ENCODE measurements at places on chromosomes 7 and 10.

DNA sequence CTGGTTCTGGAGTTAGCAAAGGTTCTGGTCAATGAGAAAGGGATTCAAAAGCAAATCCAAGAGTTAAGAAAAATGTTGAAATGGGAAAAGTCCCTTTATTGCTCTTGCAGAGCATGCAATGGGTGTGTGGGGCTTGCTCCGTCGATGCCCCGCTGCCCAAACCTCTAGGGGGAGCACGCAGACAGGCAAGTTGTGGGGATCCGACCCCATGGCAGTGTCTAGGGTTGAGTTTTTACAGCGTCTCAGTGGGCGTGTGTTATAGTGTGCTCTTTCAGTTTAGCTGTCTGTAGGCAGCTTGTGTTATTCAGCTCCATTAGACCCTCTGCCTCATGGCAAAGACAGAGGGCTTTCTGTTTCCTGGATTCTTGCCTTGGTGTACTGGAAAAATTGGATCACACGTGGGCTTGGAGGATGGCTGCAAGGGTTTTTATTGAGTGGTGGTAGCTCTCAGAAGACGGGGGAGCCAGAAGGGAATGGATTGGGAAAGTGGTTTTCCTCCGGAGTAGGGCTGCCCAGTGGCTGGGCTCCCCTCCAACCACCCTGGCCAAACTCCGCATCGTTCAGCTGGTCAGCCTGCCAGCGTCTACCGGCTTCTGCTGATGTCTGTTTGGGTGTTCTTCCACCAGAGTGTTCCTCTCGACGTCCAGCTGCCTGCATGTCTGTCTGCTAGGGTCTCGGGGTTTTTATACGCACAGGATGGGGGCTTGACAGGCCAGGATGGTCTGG lies 102.3 kb upstream of the PLXDC2 start:
- DNase-seq = no peak

DNA sequence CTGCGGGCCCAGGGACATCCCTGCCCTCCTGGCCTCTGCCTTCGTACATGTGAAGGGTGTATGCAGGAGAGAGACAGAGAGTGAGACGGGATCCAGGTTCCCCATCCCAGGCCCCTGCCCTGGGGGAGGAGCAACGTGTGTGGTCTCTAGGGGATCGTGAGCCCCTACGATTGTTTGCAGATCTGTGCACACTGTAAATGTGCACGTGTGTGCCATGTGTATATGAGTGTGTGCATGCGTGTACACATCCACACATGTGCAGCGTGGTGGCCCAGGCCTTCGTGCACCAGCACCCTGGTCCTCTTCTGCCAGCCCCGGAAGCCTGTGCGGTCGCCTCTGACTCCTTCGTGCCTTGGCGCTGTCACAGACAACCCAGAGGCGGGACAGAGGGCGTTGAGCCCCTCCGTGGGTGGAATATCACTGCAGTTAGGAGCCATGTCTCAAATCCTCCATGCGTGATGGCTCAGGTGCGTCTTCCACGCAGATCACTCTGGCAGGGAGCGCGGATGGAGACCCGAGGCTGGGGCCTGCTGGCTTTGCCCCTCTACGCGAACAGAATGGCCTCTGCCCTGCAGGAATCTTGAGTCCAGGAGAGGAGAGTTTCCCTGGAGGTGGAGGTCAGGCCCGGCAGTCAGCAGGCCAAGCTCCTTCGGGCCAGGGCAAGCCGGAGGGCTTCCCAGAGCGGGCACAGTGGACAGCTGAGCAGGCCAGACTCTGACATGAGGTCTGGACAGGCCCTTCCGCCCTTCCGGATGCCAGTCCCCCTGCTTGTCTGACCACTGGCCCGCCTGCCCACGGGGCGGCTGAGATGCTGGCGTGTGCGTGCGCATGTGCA lies 97.5 kb downstream of the UNCX start:
- DNase-seq = peak; percentile 15

DNA sequence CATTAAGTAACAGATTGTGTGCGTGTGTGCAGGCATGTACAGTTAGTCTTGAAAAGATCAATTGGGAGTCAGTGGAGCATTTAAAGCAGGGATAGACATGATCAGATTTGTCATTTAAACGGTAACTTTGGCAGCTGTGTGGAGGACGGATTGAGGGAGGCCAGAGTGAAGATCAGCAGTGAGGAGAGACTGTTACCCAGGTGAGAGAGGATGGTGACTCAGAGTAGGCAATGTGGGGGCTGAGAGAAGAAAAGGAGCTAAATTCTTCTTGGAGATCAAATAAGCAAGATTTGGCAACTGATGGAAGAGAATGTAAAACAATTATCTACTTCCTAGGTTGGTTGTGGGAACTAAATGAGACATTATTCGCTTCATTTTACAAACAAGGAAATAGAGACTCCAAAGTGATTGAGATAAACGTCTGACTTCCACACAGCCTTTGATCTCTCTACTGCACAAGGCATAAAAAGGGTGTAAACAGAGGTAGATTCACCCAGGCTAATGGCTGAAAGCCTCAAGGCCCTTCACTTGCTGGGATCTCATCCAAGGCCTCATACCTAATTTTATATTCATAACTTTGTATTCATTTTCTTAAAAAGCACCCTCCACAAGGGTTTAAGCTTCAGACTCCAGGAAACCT lies 665.1 kb upstream of the GALNT17 start:
- DNase-seq = no peak

DNA sequence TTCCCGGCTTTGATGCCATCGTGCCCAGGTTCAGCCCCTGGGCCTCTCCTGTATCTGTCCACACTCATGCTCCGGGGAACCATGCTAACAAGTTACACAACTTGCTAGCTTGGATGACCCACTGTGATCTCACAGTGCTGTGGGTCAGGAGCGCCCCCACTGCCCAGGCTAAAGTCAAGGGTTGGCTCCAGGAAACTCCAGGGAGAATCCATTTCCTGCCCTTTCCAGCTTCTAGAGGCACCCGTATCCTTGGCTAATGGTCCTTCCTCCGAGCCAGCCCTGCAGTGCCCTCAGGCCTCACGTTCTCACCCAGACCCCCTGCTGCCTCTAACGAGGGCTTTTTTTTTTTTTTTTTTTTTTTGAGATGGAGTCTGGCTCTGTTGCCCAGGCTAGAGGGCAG lies 19.5 kb downstream of the AMZ1 start:
- DNase-seq = no peak

- no peak for DNase-seq
These were observed at the start of gene CPA2 for GRCh38 chr7:130266258-130266960. TSS of gene CPA2 (plus strand) at chr7:130266863. CDS start at chr7:130266882, 19 bp downstream.

DNA sequence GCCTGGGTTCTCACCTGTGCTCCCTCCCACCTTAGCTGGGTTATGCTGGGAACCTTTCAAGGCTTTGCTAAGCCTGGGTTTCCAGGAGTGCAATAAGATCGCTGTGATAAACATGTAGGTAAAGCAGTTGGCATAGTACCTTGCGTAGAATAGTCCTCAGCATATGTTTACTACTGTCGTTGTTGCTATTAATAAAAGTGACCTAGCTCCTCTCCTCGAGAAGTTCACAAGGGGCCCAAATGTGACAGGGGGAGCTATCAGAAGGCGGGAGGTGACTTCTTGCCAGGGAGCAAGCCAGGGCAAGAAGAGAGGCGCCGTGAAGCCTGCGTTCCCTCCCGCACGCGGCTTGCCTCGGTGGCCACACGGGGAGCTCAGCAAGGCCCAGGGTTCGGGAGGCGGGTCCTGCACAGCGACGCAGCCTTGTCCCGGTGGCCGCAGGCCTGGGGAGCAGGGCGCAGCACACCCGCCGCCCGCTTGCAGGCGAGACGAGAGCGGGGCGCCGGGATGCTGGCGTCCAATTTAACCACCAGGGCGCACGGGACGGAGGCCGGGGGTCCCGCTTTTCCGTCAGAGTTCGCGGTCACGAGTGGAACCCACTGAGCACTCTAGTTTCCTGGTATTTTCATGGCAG lies 106.2 kb downstream of the SNX10 start:
- DNase-seq = peak; percentile 59

DNA sequence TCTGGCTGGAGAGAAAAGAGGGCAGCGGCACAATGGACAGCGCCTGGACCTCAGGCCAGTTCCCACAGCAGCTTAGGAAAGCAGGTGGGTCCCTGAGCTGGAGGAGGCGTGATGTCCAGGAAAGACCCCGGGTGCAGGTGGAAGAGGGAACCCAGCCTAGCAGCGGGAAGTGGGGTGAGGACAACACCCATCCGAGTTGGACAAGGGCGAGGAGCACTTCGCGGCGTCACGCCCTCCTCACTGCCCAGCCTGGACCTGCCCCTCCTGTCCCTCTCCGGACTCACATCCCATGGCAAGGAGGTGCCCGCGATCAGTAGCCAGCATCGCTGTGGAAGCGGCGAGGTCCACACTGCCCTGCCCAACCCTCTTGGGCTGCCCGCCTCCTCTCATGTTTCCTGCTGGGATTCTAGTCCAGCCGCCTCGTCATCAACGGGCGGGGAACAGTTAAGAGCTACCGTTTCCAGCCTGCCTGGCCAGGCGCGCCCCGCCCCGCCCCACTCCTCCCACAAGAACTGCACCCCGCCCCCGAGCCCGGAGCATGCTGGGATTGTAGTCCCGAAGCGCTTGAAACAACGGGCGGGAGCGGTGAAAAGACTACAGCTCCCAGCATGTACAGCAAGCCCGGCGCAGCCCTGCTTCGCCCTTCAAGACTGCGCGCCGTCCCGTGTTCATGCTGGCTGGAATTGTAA lies 930.6 kb upstream of the ZNF722 start:
- no peak for DNase-seq

GRCh38 chr7:22726907-22727713 lies at the start of gene IL6:
TSS of gene IL6 (plus strand) at chr7:22727200. CDS start at chr7:22727263, 63 bp downstream.
- peak; percentile 14 for DNase-seq

DNA sequence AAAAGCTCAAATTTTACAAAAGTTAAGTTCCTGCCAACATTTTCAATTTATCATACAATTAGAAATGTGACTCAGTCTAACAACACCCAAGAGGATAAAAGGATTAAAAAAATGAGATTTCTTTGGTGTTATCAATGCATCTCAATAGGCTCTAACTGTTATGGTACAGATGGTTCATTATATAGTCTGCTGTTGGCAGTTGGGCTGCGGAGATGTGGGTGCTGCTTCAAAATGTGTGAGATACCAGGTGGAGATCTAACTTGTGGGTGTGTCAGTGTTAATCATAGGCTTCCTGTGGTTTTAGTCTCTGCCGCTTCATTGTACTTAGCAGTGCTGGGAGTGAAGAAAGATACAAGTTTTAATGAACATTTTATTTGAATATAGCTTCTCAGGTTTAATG lies 231.2 kb downstream of the EXOC4 start:
- no peak for DNase-seq

GRCh38 chr10:34575882-34576281 lies 239.2 kb downstream of the PARD3 start:
- no peak for DNase-seq

GRCh38 chr7:37341033-37341630 lies 107.5 kb downstream of the ELMO1 start:
- DNase-seq = no peak

DNA sequence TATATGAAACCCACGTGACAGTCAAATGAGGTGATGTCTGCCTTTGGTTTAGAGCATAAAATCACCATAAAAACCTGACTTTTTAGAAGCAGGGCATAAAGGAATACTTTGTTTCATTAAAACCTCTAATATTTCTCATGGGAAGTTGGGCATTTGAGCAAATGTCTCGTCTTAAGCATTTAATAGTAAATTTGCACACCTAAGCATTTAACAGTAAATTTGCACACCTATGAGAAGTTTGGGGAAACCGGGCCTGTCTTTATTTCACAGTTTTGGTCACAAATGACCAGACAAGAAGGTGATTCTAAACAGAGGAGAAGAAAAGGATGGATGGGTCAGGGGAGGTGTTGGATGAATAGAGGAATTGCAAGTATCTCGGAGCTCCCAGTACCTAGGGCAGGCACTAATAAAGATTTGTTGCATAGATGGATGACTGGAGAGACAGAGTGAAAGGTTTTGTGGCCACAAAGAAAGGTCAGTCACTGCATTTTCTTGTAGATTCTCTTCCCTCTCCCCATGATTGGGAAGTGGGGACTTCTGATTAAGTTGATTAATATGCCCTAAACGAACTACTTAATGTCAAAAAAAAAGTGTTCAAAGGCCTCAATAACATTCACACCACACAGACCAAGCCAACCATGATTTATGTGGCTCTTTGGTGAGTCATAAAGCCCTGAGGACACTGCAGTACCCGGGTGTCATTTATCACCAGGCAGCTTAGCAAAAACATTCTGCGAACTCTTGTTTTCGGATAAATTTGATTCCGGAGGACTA lies 158.2 kb downstream of the SPAG6 start:
- peak; percentile 19 for DNase-seq

DNA sequence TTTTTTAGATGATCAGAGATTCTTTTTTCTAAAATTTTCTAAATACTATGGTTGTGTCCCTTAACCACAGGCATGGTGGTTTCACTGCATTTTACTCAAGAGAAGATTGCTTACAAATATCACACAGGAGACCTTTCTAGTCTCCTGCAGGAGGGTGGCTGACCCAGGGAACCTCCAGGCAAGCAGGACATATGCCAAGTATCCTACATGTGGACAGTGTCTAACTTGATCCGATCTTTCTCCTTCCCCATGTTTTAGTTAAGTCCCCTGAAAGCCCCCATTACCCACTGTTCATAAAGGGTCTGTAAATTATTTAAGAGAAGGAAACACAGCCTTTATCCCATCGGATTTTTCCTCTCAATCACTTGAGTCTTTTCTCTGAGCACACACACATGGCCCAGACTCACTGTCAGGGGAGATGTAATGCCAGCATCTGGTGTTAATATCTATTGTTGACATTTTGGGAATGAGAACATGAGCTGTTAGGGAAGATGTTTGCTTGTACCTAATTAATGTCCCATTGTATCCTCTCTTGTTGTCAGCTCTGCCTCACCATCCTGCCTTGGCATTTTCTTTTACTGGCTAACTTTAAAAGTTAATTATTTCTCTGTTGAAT lies 755.2 kb downstream of the AUTS2 start:
- DNase-seq = no peak

GRCh38 chr7:801940-802381 lies 30.3 kb upstream of the SUN1 start:
- no peak for DNase-seq

GRCh38 chr7:31029251-31030042 lies 22.7 kb upstream of the ADCYAP1R1 start:
- DNase-seq = no peak

- DNase-seq = no peak
These were observed 118.7 kb upstream of the SEC61G start for GRCh38 chr7:54877683-54878082.

- DNase-seq = no peak
These were observed 455.7 kb downstream of the PARD3 start for GRCh38 chr10:34359435-34359813.

GRCh38 chr7:99126921-99127553 lies 16.9 kb downstream of the SMURF1 start:
- no peak for DNase-seq

DNA sequence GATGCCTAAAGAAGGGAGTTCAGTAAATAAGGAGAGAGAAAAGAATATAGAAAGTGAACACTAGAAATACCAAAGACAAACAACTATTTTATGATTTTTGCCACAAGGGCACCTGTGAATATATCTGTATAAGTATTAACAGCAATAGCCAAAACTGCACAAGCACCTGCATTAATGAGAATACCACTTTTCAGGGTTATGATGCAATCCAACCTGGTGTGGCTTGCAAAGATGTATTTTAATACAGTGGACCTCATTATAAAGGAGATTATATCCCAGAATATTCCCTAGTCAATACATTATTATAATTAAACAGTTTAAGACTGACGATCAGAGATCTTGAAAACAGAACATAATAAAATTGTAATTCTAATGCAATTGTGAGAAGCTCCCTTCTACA lies 4.0 kb downstream of the BRAF start:
- no peak for DNase-seq

- no peak for DNase-seq
These were observed 335.8 kb downstream of the FRMD4A start for GRCh38 chr10:13994932-13995331.

All from nephron progenitor cell (in vitro differentiated cells).